NCI-H1417 (cell line): ENCODE measurements at places on chromosomes 1 and 21.

DNA sequence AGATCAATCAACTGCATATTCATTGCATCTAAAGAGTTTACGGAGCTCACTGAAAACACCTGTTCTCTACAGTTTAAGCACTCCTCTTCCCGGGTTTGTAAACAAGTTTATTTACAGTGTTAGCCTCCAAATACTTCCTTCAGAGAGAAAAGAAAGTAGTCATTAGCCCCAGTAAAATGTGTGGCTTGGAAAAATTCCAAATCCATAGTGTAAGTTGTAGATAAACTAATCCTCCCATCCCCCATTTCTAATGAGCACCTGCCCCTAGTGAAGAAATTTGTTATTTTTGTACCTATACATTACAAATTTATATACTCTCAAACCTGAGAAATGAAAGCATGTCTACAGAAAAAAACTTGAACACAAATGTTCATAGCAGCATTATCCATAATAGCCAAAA, 21.9 kb downstream of the PUM1 start:
- DNase-seq = peak; percentile 77

- DNase-seq = no peak
These were observed 9.1 kb downstream of the MRAP start for GRCh38 chr21:32307706-32308105.

DNA sequence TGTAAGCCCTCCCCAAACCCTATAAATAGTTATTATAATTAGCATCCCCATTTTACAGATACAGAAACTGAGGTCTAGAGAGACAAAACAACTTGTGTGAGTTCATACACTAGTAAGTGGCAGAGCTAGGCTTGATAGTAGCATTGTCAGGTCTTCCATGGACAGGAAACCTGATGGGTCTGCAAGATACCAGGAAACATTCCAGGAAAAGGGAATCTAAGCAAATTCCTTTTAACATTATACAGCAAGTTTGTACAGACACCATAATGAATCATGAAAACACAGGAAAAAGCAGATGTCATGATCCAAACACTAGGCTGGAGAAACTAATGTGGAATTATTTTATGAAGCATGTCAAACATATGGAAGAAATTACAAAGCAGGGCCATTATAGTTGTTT, 89.1 kb upstream of the KCNK2 start:
- DNase-seq = no peak

DNA sequence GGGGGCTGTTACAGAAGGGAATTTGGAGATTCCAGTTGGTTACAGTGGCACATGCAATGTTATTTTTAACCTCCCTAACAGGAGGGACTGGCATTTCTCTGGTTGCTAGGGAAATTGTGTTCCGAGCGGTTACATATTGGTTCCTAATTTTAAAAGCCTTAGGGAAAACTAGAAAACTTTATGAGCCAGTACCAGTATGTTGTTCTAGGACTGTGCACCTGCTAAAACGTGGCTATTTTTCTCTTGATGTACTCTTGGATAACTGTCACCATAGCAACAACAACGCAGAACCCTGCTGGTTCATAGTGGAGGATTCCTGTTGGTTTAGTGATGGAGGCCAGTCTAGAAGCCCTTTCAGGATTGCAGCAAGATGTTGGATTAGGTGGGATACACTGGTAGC, 68.9 kb upstream of the PGBD5 start:
- peak; percentile 16 for DNase-seq

- DNase-seq = no peak
These were observed 16.1 kb downstream of the FH start for GRCh38 chr1:241503444-241503843.

- DNase-seq = no peak
These were observed 323.1 kb upstream of the ADAMTS5 start for GRCh38 chr21:27290028-27290427.

DNA sequence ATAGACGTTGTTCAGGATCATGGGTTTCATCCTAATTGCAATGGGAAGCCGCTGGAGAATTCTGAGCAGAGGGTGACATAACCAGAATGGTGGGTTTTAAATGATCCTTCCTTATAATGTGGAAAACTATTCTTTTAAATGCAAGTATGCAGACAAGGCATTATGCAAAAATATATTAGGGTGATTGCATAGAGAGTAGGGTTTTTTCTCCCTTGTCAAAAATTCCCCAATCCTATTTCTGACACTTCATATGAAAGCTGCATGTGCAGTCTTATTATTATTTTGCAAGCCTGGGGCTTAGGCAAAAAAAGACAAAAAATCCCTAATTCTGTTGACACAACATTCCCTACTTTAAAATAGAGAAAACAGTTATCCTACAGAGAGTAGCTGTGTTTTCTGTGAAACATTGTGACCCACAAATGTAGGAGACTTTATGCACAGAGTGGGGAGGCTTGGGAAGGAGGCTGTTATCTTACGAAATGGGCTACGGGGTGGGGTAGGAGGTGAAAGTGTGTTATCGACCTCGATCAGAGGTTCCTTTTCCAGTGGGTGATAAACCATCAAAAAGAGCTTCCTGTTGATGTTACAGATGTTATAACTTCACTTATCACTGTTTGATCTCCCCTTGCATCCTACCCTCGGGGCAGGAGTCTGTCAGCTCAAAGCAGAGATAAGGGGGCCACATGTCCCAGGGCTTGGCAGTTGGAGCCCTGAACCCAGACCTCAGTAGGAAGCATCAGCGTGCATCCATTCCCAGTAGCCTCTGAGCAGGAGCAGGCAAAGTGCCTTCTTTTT, 27.2 kb downstream of the RHEX start:
- no peak for DNase-seq

- DNase-seq = peak; percentile 18
These were observed 2.8 kb upstream of the ADORA1 start for GRCh38 chr1:203124546-203125317.

GRCh38 chr1:210417881-210418280, 89.2 kb downstream of the HHAT start:
- no peak for DNase-seq

GRCh38 chr21:28338701-28339305, 653.9 kb downstream of the LTN1 start:
- DNase-seq = no peak

GRCh38 chr1:242754125-242754524, 229.6 kb upstream of the PLD5 start:
- no peak for DNase-seq

GRCh38 chr1:39170731-39171667, 33.5 kb upstream of the MACF1 start:
- peak; percentile 92 for DNase-seq

GRCh38 chr1:176880955-176881595, 283.4 kb downstream of the ASTN1 start:
- peak; percentile 50 for DNase-seq

DNA sequence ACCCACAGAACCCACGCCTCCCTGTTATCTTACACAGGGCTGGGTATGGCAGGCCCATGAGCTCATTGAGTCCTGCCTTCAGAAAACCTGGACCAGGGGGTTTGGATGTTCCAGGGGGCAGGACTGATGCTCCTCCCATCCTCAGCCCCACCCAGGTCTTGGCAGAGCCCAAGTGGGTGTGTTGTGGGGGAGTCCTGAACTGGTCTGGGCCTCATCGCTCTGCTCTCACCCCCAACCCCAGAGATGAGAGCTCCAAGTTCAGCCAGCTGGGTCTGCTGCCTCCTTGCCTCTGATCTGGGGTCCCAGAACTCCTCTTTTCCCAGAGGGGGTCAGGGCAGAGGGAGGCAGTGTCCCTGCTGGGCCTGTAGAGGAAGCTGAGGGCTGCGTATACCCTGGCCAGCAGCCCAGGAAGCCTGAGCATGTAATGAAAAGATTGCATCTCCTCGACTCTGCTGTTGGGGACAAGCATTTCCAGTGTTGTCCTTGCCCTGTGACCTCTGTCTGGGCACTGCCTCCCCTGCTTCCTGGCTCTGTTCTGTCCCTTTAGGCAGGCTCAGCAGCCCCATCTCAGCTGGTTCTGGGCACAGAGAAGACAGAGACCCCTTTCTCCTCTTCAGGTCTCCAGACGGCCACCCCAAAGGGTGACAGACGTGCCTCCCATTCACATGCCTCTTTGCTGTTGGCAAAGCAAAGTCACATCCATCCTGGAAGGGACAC, 54.7 kb upstream of the EPS8L3 start:
- no peak for DNase-seq

DNA sequence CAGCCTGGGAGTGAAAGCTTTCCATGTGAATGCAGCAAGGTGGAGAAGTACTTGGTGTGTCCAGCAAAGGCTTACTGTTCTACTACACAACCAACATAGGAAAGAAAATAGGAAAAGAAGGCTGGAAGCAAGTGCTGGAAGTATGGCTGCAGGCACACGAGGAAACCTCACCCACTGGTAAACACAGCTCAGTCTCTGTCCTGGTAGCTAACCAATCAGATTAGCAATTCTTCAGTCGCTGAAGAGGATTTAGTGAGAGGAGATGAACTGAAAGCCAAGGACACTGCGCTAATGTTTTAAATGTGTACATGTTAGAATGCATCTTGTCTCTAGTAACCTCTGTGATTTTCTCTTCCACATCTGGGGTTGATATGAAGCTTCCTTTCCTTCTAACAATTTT, 36.2 kb upstream of the CACHD1 start:
- no peak for DNase-seq

- DNase-seq = no peak
These were observed 119.4 kb downstream of the AKT3 start for GRCh38 chr1:243730487-243731150.

- DNase-seq = no peak
These were observed 64.0 kb downstream of the CHD5 start for GRCh38 chr1:6116137-6116536.

DNA sequence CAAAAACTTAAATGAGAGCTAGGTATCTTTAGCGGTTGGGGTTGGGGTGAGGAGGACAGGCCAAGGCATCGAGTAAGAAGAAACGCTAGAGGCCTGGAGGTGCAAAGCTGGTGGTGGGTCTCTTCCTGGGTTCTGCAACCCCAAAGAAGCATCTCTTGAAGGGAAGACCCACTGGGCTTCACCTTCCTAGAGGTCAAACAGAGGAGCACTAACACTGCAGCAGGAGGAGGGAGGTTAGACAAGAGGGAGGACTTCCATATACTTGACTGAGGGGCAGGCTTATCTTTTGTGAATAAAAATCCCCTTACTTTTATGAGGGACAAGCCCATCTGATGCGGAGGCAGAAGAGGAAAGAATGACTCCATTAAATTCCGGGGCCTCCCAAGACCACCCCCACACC, 2.5 kb downstream of the MEX3A start:
- DNase-seq = no peak

DNA sequence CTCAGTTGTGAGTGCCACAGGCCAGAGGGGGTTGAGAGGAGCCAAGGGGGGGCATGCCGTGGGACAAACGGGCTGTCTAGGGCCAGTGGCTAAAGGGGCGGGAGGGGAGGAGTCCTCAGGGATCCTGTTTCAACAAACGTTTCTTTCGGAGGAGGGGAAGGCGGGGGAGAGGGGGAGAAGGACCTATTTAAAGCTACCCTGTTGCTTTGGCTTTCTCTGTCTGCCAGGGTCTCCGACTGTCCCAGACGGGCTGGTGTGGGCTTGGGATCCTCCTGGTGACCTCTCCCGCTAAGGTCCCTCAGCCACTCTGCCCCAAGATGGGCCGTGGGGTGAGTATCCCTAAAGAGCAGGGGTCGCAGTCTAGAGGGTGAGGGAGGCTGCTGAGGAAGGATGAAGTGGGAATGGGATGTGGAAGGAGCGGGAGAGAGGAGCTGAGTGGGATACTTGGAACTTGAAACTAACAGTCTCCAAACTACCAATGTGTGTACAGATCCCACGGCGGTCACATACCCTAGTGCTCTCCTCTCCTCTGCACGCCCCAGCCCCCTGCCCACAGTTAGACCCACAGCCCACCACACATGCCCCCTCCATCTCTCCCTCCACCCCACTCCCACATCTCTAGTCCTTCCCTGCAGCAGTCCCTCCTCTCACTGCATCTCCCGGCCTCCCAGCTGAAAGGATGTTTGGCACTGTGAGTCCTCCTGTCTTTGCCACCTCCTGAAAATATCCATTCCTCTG, at the start of gene ATP1A2:
ATP1A2 (plus strand) TSS at position 215 of the 738 bp plus-strand sequence; CDS start at position 318, 103 bp downstream.
- DNase-seq = no peak

GRCh38 chr1:53093778-53094532, 31.9 kb downstream of the PODN start:
- no peak for DNase-seq

DNA sequence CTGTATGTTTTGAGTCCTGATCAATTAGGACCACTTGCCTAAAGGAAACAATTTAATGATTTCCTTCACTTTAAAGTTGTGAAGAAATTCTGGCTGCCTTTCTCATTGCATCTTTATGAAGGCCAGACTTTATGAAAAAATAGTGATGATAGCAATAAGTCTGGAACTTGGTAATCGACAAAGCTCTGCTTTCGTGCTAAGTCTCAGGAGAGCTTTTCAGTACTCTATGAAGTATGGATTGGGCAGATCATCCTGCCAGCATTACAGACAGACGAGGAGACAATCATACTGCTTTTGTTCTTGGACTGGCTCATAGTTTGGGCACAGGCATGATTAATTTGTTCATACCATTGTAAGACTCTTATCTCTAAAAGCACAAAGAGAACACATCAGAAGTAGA, 45.5 kb upstream of the KCNJ15 start:
- DNase-seq = no peak

DNA sequence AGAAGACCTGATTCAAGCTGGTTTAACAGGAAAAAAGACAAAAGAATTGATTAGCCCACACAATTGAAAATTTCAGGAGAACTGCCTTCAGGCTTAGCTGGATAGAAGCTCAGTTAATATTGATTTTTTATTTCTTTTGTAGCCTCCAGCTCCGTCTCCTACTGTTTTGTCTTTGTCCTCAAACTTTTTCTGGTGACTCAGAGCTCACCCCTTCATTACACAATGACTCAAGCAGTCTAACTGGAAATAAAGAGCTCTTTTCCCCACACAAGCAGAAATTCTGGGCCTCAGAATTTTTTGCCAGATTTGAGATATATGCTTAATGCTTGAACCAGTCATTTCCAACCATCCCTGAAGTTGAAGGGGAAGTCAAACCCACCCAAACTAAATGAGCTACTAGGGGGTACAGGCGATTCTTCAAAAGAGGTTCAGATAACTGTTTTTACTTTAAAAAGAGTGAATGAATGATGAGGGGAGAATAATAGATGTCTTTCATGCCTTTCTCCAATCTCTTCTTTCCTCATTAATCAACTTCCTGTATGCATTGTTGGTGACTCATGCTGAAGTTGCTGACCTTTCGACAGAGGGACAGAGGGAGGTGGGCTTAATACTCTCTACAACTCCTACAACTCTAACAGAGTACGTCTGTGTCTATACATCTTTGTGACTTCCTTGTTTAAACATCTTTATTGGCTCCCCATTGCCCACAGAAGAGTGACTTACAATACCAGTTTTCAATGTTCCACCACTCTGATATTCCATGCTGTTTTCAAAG, 6.2 kb upstream of the ACP6 start:
- DNase-seq = no peak

- peak; percentile 7 for DNase-seq
These were observed 88.1 kb downstream of the TM2D1 start for GRCh38 chr1:61636814-61637213.
